HFFc6 (cell line): ENCODE measurements at places on chromosomes 2 and 18. TPM values are rescaled to one million over a fixed set of nuclear protein-coding genes. Genes with fewer than 3 reads are reported as not detected.
A peak's percentile ranks its signal among the peaks of the same experiment; 100 is the strongest.

DNA sequence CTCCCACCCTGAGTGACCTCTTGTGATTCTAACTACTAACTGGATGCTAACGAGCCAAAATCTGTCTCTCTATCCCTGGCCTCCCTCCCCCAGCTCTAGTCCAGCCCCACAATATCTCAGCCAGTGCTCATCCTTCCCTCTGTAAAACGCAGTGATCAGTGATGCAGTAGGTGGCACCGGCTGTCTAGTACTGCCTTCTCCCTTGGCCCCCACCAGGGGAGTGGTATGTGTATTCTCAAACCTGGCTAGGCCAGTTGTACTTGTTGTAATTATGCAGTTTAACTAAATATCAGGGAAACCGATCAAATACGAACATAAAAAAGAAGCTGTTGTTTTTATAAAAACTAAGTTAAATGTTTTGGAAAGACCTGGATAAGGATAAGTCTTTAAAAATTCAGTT is 113.2 kb upstream of the ALPP start:
- no peak for DNase-seq
- H3K4me1 ChIP-seq = peaks cover 21% of the 10 kb centered on the region
- no peak overlapping the region for H3K27ac ChIP-seq
- H3K4me3 ChIP-seq = no peak overlapping the region

SCG2 gene
- 0.26 to 0.97 TPM (median 0.83 TPM) in 3 replicates for total RNA-seq

DNA sequence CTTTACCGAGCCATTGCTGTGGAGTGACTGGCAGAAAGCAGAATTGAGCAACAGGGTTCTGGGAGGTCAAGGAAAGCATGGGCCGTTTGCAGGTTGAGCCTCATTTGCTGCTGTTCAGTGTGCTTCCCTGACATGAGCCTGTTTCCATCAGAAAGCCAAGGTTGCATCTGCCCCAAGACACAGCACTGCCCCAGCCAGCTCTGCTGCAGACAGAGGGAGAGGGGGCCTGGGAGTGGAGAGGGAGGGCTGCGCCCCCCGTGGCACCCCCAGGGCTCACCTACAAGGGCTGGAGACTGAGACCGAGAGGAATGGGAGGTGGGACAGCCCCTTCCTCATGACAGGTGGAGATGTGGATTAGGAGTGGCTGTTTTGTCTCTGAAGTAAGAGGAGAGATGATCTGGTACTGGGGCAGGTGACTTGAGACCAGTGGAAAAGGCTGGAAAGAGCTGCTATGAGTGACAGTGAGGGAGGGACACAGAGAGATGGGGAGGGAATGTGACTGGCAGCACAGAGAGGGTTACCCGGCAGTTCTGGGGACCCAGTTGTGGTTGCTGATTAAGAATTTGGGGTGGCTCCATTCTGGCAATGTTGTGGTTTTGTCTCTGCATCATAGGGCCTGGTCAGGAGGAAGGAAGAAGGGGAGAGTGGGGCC is 218.0 kb downstream of the DYSF start:
- H3K4me3 ChIP-seq = no peak overlapping the region
- H3K4me1 ChIP-seq = peaks cover 7% of the 10 kb centered on the region; the same call in 1 of the 2 replicates
- peaks cover 27% of the 10 kb centered on the region for H3K27me3 ChIP-seq
- DNase-seq = no peak
- H3K27ac ChIP-seq = no peak overlapping the region

KIF3C gene
- 16.7 to 23.8 TPM (median 20.5 TPM) in 3 replicates for total RNA-seq

DNA sequence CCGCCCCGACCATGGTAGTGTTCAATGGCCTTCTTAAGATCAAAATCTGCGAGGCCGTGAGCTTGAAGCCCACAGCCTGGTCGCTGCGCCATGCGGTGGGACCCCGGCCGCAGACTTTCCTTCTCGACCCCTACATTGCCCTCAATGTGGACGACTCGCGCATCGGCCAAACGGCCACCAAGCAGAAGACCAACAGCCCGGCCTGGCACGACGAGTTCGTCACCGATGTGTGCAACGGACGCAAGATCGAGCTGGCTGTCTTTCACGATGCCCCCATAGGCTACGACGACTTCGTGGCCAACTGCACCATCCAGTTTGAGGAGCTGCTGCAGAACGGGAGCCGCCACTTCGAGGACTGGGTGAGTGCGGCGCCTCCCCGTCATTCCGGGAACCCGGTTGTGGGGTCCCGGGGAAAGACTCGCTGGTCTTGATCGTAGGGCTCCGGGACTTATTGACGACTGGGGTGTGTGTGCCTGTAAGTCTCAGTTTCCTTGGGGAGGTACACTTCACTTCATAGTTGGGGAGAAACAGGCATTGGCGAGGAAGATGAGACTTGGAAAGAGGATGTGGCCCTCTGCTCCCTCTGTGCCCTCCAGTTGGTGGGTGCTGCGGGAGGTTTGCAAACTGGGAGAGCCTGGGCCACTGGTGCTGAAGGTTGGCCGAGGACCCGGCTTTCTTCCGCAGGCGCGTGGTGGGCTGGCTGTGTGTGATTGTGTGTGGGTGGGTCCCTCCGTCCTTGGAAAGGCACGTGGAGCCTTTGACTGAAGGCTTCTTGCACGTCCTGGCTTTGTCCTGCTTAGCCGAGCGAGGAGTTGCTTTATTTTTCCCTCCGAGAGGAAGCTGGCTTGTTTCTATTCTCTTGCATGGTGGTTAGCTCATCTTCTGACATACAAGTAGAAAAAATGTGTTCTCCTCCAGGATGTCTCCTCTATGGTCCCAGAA is 886 bp downstream of the PRKCE start:
- H3K4me1 ChIP-seq = peaks cover 32% of the 10 kb centered on the region
- peaks cover 3% of the 10 kb centered on the region for H3K27me3 ChIP-seq
- H3K4me3 ChIP-seq = peak overlapping the region; percentile 98
- peak overlapping the region; percentile 85 for H3K27ac ChIP-seq
- no peaks in the 10 kb centered on the region for H3K36me3 ChIP-seq
- peak; percentile 34 for DNase-seq

GRCh38 chr2:33287507-33288005 is 188.9 kb upstream of the RASGRP3 start:
- DNase-seq = no peak
- H3K4me3 ChIP-seq = no peak overlapping the region
- H3K27ac ChIP-seq = no peak overlapping the region
- peaks cover 57% of the 10 kb centered on the region for H3K36me3 ChIP-seq
- peaks cover 55% of the 10 kb centered on the region for H3K4me1 ChIP-seq
- H3K27me3 ChIP-seq = peaks cover 1% of the 10 kb centered on the region; the same call in 1 of the 2 replicates

- peak overlapping the region; percentile 60; the same call in 1 of the 2 replicates for H3K4me3 ChIP-seq
- no peak overlapping the region for H3K27ac ChIP-seq
- H3K27me3 ChIP-seq = peaks cover 28% of the 10 kb centered on the region
- no peak for DNase-seq
- H3K36me3 ChIP-seq = no peaks in the 10 kb centered on the region
Observed at GRCh38 chr2:229713371-229714079, 830 bp downstream of the DNER start.
